ENCODE measurements at places on chromosomes 1 and 21.

DNA sequence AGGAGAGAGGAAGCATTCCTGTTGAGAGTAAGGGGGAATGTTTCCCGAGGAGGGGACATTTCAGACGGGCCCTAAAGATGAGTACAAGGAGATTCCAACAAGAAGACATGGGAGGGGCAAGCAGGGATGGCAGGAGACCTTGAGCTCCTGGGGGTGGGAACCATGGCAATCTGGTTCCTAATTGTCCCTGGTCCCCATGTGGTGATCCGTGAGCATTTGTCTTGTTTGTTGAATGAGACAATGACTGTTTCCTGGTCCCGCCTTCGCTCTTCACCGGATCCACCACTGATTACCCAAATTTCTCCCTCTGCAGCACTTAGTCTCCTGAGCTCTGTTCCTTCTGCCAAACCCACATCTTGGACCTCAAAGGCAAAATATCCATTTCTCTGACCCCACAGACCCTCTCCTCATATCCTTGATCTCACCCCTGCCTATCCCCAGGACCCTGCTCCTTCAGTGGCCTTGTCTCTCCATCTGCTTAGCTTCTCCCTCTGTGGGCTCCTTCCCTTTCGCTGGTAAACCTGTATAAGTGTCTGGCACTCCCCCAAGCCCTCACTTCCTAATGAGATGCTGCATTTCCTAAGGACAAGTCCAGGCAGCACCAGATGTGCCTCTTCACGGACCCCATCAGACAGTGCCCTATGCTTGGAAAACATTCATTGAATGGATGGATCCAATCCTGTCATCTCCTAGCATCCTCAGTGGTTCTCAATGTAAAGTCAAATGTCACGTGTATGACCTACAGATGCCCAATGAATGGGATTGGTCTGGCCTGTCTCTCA is 8.3 kb upstream of the CSF1 start:
- no peak for DNase-seq

- DNase-seq = no peak
Measured at GRCh38 chr21:41894511-41894910, 15.4 kb upstream of the PRDM15 start.

DNA sequence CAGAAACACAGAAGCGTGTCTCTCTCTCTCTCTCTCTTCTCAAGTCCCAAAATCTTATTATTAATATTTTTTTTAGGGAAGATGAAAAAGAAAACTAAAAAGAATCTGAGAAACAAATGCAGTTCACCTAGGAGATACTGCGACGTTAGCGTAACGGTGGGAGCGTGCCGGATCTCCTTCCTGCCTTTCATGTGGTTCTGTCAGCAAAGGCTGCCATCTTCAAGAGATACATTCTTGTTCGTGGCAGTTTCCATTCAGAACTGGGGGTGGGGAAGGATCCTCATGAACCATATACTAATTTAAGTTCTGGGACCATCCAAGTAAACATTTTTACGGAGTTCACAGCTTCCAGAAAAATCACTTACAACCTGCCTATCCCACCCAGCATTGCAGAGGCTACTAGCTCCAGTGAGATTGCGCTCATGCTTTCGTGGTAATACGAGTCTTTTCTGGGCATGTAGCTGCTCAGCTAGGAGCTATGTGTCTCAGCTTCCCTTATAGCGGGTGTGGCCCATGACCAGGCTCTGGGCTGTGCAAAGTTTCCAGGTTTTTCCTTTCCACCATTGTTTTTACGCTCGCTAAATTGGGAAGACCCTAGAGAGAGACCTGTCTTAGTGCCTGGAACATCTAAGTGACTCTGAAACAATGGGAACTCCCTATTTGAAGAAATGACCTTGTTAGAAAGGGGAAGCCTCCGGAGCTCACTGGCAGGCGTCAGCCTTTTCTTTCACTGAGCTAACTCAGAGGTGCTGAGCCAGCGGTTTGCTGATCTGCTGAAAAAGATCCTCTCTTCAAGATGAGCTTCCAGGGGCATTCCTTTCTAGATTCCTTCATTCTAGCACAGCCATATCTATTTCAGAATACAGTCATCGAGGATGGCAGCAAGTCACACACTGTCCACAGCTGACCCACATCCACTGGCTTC is 17.3 kb downstream of the SLAMF1 start:
- DNase-seq = peak; percentile 75

GRCh38 chr1:110620686-110621085 is 14.5 kb upstream of the KCNA2 start:
- DNase-seq = no peak

DNA sequence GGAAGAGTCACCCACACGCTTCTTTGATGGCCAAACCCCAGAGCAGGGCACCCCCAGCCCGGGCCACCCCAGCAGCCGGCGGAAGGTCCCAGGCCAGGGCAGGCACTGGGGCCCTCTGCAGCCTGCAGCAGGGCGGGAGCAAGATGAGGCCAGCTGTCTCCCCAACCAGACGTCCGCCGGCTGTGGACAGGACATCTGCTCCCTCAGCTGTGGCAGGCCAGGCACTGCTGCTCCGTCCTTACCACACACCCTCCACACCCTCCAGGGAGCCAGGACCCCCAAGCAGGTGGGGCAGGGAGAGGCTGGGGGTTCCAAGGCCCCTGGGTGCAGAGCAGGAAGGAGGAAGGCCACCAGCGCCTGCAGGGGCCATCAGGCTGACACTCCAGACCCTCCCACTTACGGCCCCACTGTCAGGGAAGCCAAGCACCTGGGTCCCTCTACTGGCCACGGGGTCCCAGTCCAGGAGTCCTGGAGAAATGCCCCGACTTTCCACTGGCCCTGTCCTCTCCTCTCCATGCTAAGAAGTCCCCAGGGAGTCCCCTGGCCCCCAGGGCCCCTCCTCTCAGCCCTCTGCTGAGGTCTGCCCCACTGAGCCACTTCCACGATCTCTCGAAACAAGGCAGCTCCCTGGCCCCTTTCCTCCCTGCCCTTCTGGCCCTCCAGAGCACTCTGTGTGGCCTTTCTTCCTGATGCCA is 5.6 kb downstream of the WNT9A start:
- no peak for DNase-seq

GRCh38 chr1:67530071-67530470 is 99.9 kb upstream of the SERBP1 start:
- DNase-seq = no peak

GRCh38 chr1:87151500-87152421 is 176.9 kb upstream of the LMO4 start:
- DNase-seq = peak; percentile 32

DNA sequence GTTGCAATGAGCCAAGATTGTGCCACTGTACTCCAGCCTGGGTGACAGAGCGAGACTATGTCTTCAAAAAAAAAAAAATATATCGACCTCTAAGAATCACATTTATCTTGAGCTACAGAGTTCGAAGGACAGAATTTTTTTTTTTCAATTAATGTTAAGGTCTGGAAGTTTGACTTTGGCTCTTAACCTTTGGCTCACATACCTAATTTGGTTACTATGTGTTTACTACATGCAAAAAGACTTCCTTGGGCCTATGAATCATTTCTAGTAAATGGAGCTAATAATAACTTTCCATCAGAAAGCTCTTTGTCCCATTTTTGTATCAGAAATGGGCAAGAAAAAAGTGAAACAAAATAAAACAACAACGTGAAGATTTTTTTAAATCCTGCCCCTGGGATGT is 351.2 kb downstream of the SMYD3 start:
- no peak for DNase-seq

DNA sequence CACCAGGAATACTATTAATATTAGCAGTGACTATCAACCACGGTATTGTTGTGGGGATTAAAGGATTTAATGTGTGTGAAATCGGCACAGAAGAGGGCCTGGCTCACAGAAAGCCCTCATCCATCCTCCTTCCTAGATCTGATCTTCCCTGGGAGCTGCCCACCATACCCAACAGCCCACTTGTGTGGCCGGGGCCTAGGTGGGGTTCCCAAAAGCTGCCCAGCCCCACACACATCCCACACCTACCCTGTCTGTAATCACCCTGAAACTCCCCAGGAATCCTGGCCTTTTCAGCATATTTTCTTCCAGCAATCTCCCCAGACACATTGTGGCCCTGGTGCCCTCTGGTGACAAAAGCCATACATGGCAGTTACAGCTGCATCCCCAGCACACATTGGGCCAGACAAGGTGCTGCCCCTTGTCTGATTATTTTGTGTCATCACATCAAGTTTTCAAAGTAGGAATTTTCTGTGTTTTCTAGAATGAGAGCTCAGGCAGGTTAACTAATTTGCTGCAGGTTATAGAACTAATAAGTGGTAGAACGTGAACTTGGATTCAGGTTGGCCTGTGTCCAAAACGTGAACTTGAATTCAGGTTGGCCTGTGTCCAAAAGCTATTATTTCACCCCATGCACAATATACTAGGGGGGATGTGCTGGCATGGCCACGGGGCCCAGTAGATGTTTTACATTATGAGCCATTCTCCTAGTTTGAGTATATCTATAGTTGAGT is 5.3 kb upstream of the SLC6A9 start:
- DNase-seq = peak; percentile 57

GRCh38 chr1:19442154-19443096 is 42.9 kb downstream of the CAPZB start:
- no peak for DNase-seq

GRCh38 chr1:170734412-170735175 is 70.7 kb downstream of the PRRX1 start:
- DNase-seq = no peak

- no peak for DNase-seq
Measured at GRCh38 chr1:234559152-234559901, 50.7 kb downstream of the IRF2BP2 start.

GRCh38 chr1:156498432-156499193 is 2.0 kb downstream of the MEF2D start:
- no peak for DNase-seq

DNA sequence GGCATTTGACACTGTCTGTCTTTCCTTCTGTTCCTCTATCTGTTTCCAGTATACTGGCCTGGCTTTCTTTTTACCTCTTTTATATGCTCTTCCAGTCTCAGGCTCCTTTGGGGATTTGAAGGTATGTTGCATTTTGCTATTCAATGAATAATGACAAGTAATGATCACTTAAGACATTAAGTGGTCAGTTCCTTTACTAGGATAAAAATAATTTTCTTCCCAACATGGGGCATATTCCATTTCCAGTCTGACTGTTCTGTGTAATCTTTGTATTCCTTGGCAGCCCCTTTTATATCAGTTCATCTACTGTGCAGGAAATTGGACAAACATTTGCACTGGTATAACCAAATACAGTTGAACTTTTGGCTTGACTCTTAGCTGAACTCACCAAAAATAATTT is 15.6 kb downstream of the METTL18 start:
- DNase-seq = no peak

DNA sequence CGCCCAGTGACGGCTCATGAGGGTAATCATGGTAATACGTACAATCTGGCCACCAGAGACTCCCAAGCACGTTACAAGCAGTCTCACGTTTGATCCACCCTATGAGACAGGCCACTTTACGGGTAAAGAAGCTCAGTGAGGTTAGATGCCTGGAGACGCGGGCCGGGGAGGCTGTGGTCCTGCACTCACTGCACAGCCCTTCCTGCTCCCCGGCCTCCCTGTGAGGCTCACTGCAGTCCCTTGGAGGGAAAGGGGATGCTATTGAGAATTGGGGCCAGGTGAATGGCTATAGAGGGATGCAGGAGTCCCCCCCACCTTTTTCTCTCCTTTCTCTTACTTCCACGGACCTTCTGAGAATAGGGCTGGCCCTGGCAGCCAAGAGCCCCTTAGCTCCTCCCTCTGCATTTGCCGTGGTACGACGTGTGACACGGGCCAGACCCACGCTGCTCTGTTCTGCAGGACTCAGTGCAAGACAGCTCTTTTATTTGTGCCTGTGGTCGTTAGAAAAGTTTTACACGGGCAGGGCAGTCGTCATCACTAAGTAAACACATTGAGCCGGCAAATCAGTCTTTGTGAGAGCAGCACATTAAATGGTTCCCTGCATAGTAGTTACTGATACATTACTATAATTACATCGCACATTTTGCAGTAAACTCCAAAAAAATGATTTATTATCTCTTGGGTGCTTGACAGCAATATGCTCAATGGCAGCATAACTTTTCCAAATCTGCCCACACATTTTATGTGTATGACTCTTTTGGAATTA is 18.8 kb downstream of the KIF26B start:
- no peak for DNase-seq

DNA sequence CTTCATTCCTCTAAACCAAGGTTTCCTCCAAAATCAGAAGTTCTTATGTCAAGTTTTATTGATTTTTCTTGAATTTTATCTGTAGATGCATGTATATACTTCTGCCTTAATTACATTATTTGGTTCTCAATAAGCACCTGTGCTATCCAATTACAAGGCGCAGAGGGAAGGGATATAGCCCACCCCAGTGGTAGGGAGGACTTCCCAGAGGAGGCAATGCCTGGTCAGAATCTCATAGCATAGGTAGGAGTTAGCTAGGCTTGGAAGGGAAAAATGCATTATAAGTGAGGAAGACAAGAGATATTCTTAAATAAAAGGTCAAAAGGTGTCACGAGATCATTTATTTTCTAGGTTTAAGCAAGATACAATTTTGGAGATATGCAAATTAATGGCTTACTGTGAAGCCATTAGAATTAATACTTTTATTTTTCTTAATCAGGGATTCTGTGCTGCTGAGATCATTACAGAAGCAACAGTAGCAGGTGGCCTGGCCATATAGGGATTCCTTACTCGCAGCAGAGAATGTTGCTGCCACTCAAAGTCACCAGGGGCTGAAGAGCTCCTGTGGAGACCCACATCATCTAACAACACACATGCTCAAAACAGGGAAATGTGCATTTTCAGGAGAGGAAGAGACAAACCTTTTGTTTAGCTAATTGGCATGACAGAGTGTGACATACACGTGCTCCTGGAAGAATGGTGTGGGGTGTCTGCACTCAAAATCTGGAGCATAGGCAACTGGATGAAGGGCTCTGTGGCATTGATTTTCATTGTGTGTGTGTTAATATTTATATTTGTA is 178.3 kb downstream of the ATG4C start:
- no peak for DNase-seq

GRCh38 chr1:62128745-62129144 is 65.9 kb upstream of the L1TD1 start:
- no peak for DNase-seq

DNA sequence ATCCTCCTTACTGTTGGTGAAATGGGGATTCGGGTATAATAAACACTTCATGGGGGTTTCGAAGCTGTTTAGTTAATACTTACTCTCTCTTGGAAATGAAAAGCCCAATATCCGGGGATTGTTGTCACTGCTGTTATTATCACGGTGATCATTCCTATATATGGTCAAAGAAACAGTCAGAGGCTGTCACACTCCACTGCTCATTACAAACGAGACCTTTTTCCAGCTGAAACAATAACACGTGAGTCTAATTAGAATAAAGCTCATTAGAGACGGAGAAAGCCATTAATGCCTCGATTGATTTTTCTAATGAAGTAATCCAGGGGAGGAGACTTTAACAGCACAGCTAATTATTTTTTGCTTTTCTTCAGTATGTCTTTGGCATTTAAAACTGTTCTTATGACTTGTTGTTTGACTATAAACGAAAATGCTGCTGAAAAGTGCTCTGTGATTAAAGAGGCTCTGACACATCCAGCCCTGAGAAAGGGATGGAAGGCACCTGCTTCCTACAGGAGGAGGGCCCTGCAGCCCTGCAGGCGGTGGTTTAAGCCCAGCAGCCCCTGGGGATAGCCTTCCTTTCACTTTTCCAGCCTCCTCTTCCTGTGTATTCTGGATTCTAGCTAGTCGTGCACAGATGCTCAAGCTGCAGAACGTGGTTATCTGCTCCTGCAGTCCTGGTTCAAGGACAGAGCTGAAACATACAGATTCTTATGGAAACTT is 143.6 kb downstream of the EDEM3 start:
- DNase-seq = no peak

GRCh38 chr1:99786751-99787501 is 20.5 kb upstream of the FRRS1 start:
- DNase-seq = no peak

GRCh38 chr1:203280061-203280460 is 25.3 kb upstream of the BTG2 start:
- no peak for DNase-seq

GRCh38 chr1:226419284-226420029 is 11.6 kb upstream of the PARP1 start:
- no peak for DNase-seq

All from stimulated activated CD4-positive, alpha-beta T cell treated with anti-CD3 and anti-CD28 coated beads, Interleukin-4, amount 100 ng/mL, for 4 hours (primary cell).